ENCODE measurements at places on chromosomes 3 and 15.

- DNase-seq, result no peak
Observed at GRCh38 chr3:1068985-1069384, 23.8 kb upstream of the CNTN6 start.

DNA sequence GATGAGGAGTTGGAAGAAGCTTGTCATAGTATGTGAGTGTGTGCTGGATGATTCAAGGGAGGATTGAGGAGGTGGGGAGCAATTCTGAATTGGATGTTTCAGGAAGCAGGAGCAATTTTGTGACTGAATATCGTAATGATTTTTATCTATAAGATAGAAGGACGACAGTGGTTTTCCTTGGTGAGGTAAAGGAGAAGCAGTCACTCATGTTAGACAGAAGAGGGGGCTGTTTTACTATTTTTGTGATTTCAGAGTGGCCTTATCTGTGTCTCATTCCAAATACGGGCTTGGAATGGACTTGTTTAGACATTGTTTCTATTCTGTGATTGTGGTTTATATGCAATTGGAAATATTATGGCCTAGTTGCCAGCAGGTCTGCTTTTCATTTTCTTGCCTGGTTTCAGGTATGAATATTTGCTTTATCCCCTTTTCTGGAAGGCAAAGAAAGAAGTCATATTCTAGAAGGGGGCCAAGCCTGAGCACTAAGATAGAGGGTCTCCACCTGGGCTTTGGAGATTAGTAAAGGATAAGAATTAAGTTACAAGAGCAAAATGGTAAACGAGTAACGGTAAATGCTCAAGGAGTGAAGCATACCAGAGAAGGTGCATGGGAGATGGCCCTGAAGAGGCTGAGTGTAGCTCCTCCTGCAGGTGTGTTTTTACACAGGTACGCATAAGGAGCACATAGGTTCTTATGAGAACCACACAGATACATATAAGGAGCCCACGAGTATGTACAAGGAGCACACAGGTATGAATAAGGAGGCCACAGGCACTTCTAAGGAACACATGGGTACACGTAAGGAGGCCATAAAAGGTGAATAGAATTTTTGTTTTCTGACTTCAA lies 124.6 kb upstream of the KCNAB1 start:
- DNase-seq, result peak; percentile 11

DNA sequence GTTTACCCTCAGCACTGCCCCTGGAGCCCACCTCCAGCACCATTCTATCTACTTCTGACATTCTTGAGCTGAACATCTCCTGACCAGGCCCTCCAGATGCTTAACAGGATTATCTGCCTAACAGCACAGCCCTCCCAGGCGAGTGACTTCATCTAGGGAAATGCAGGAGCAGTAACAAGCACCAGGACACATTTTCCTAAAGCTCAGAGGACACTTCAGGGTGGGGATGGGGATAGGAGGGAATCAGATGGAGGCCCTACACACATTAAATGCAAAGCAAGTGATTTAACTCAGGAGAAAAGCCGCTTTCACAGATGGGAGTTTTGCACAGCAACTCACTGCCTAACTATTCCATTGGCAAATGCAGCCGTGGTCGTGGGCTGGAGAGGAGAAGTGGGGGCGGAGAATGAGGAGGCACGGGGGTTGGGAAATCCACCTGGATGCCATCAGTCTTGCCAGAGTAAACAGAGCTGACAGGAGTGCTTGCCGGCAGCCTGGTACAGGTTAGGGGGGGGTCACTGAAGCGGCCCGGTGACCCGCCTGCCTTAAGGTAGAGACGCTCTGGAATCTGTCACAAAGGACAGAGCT lies 21.3 kb upstream of the BNC1 start:
- DNase-seq, result peak; percentile 86

GRCh38 chr15:79190093-79190492 lies 92.4 kb upstream of the ANKRD34C start:
- peak; percentile 94 for DNase-seq

- DNase-seq, result no peak
Observed at GRCh38 chr3:34863485-34863884, 775.8 kb upstream of the ARPP21 start.

DNA sequence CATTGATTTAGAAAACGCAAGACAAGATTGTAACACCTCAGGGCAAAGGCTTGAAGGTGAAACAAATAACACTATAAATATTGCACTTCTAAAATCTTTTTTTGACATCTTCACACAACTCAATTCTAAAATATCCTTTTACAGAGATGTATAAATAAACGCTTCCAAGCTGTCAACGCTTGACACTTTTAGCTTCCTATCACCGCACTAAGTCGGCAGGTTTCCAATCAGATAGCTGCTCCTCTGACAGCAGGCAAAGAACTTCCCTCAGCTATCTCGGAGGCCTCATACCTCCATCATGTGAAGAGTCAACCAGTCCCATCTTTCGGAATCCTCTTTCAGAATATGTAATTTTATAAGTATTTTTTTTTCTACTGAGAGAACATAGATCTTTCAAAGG lies 71.0 kb downstream of the PCOLCE2 start:
- no peak for DNase-seq

GRCh38 chr3:52771334-52771681 lies 568 bp upstream of the NEK4 start:
- no peak for DNase-seq

GRCh38 chr15:44535523-44536301 lies 1.2 kb upstream of the EIF3J start:
- DNase-seq, result peak; percentile 42

DNA sequence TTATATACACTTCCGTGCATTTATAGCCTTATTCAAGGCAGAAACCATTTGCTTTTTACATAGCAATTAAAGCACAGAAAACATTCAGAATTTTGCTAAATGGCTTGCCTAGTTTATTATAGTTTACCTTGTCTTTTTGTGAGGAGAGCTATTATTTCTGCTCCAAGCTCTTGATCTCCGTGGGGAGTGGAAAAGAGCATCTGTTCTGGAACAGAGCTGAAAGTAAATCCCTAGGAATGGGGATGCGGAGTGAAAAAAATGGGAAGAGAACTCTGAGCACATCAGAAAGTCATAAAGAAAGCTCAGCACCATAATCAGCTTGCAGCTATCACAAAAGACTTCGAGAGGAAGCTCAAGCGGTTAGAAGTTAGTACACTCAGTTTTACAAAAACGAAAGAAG lies 1006.7 kb downstream of the ROBO2 start:
- peak; percentile 17 for DNase-seq

DNA sequence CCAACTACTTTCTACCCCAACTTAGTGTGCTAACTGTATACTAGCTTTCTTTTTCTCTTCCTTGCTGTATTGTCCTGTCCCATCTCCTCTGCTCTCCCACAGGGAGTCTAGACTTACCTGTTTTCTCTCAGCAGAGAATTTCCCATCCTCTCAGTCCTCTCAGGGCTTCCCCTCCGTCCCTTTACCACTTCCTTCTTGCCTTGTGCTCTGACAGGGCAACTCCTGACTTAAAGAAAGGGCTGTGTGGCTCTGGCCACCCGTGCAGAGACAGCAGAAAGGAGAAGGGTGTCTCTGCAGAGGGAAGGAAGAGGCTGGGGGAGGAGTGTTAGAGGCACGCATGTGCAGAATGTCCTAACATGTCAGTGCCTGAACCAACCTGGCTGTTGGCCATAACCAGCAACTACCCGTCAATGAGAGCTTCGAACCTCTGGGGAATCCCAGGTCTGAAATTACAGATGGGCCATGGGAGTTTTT lies at the start of gene GCSAM:
TSS of gene GCSAM (minus strand) at position 274 of the 474 bp plus-strand sequence. CDS start at position 146, 128 bp downstream.
- DNase-seq, result no peak

DNA sequence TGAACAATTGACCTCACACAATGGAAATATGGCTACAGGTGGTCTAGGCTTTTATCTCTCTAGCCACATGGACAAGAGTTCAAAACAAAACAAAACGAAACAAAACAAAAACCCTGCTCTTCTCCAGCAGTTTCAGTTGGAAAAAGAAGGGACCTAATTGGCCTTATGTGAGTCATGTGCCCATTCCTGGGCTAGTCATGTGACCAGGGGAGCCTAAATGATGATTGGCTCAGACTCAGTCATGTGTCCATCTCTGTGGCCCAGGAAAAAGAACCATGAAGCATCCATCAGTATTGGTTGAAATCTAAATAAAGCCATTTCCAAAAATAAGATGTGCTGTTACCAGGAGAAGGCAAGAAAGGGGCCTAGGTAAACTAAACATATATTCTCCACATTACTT lies 96.8 kb downstream of the ANXA2 start:
- DNase-seq, result no peak

- DNase-seq, result no peak
Observed at GRCh38 chr15:43293432-43293831, 26.7 kb upstream of the TGM5 start.

- no peak for DNase-seq
Observed at GRCh38 chr15:72852273-72852672, 68.7 kb upstream of the ADPGK start.

Data from NCI-H524 (cell line).